ENCODE measurements at places on chromosomes 7 and 10.

DNA sequence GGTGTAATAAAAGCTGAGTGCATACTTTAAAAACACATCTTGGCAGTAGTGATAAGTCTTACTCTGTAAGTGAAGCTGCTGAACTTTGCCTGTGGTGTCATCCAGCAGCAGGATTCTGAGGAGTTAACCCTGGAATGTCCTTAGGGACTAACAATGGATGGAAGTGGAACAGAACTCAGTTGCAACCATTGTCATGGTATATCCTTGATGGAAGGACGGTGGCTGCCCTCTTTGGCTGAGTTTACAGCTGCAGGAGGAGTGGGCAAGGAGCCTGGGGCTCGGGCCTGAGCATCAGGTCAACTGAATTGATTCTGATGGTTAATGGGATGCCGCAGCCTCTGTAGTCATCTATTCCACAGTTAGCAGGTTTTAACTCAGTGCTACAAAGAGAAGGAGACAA lies 56.2 kb downstream of the MRC1 start:
- no peak for DNase-seq

DNA sequence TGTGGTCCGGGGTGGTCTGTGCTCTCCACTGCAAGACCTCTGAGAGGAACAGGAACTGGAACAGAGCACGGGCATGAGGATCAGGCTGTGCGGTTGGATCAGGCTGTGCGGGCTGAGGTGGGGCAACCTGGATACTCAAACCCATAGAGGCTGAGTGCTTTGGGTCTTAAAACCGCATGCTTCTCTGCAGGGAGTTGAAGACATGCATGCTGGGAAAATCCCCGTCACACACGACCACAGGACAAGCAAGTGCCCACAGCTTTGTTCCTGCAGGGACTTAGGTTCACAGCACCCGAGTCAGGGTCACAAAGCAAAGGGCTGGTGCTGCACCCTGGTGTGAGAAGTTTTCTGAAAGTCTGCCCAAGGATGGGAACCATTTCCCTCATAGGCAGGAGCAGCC lies 221.2 kb downstream of the ZMYND11 start:
- no peak for DNase-seq

DNA sequence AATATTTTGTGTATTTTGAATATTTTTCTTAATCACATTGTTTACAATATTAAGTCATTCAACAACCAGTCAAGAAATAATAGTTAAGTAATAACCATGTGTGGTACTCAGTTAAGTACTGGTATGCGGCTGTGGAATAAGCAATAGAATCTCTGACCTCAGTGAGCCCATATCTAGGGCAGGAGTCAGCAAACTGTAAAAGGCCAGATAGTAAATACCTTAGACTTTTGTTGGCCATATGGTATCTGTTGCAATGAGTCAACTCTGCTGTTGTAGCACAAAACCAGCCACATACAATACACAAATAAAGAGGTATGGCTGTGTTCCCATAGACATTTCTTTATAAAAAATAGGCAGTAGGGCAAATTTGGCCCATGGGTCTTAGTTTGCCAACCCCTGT lies 311.6 kb upstream of the SEMA3A start:
- no peak for DNase-seq

DNA sequence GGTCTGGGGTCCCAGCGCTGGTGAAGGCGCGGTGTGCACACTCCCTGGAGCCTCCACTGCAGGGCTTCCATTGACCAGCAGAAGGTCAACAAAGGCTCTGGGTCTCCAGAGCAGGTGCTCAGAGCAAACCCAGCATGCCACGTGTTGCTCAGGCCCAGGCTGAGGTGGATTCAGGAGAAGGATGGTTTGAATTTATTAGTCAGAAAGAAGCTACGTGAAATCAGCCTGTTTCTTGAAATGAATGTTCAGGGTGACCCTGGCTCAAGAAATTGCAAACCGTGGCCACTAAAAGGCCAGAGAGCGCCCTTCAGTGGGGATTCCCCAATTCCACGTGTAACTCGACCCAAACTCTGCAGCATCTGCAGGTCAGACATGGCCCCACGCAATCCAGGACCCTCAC lies 82.7 kb upstream of the PFKP start:
- DNase-seq = no peak

DNA sequence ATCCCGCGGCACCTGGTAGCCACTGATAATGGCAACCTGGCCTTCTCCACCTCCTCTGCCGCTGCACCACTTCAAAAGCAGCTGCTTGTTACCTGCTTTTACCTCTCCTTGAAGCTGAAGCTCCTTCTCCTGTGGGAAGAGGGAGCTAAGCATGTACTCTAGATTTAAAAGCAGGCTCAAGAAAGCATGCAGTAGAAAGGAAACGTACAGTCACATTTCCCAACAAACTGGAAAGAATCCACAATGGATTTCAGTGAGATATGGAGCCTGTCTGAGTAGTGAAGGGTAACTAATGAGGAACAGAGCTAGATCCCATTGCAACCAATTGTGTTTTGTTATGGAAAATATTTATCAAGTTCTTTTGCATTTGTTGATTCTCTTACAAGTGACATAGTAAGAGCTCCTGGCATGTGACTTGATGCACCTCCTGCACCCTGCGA lies 457.4 kb upstream of the GALNT17 start:
- DNase-seq = no peak

DNA sequence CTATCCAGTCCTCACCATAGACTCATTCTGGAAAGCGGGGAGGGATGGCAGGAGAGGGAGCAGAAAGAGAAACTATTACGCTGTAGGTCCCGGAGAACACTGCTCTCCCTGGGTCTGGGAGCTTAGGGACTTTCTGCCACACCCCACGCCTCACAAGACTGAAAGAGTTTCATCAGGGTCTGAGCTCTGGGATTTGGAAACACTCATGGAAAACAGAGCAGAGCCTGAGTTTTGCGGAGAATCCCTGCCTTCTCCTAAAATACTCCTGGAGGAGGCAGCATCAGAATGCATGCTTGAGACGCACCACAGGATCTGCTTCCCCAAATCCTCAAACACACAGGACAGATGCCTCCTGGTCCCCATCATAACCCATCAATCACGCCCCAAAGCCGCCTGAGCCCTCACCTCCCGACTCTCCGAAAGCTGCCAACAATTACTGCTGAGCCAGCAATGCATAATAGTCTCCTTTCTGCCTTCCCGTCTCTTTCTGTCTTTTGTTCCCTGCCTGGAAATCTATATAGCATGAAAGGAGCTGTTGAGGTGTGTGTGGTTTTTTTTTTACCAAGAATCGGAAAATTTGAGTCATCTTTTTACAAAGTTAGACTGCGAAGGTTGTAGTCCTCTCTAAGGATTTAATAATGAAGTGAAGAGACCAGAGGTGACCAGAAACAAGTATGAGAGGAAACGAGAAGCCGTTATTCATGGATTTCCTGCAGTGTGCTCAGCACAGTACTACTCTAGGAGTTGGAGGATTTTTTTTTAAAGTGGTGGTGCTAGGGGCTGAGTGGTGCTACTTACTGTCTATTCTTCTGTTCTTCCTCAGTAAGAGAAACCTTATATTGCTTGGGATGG lies 37.7 kb downstream of the ASB13 start:
- no peak for DNase-seq

DNA sequence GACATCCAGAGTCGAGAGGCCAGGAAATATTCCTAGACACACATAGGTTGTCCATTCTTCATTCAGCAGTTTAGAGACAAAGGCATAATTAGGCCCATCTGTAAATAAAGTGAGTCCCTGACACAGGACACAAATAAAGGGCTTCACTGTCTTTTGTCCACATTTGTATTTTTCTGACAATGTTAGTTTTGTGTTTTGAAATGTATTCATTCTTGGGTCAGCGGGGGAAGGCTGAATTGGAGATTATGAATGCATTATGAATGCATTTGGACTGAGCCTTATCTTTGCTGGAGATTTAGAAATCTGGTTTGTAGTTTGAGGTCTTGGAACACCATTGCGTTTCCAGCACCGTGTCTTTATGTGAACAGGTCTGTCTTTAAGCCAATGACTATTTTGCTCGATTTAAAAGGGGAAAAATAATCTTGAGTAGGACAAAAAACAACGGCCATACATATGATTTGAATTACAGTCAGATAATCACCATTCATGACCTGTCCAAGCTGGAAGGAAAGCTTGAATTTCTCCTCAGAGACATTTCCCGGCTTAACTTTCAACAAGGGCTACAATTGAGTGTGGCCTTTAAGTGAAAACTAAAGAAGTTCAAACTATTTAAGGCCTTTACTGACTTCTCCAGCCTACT lies 334.8 kb downstream of the WDR11 start:
- DNase-seq = no peak

DNA sequence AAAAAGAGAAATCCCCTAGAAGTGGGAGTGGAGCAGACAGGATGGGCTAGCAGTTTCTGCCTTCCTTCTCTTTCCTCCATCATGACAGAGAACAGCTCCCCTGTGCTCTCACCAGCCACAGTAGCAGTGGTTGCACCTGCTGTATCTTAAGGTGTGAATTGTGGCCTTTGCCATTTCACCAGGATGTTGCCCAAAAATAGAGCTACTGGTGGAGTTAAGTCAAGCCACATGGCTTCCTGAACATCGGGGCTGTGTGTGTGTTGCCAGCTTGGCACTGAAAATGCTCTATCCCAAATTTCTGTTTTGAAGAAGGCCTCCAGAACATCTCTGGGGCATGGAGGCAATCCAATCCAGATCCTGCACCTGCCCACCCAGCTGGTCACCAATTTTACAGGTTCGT lies 348.7 kb downstream of the EXOC4 start:
- no peak for DNase-seq

DNA sequence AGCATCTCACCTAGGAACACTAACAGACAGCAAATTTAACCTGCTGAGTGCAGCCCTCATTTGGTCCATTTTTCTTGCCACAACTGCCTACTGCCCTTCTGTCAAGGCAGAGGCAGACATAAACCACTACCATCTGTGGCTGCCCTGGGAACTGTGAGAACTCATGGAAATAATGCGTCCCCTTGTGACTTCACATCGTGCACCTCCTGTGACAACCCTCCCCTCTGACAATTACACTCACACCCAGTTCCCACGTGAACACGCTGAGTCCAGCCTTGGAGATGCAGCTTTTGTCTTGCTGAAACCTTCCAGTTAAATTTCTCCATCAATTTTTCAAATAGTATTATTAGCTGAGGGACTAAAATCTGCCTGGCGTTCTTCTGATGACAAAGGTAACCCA lies 193.1 kb upstream of the KLF14 start:
- no peak for DNase-seq

GRCh38 chr7:123622660-123623386 lies 21.2 kb downstream of the ASB15 start:
- DNase-seq = no peak

- no peak for DNase-seq
Measured at GRCh38 chr7:121069346-121070100, 81.0 kb downstream of the CPED1 start.

DNA sequence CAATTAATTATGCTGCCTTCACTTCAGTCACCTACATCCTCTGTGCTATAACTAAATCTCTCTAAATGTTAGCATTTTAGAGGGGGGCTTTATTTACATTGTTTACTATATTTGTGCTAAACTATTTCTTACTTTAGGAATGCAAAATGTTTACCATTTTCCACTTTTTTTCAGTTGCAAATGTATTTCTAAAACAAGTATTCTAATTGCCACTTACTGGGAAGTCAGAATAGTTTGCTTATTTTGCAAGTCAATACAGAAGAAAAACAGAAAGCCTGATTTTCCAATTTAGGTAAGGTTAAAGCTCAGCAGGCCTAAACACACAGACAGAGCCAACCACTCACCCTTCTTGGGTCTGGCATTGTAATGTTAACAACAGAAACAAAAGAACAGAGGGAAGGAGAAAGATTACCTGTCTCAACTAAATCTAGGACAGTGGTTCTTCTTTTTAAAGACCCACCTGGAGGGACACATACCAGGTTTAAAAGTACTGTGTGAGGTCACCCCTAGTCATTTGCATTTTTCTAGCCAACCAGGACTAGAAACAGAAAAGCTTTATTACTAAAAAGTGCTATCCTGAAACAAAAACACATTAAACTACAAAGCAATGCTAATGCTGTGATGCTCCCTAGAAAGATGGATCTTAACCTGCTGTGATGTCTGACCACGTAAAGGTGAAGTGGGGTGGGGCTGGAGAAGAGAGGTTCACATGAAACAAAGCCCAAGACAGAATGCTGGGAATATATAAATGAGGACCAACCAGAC lies 178.2 kb downstream of the SLC25A13 start:
- no peak for DNase-seq

DNA sequence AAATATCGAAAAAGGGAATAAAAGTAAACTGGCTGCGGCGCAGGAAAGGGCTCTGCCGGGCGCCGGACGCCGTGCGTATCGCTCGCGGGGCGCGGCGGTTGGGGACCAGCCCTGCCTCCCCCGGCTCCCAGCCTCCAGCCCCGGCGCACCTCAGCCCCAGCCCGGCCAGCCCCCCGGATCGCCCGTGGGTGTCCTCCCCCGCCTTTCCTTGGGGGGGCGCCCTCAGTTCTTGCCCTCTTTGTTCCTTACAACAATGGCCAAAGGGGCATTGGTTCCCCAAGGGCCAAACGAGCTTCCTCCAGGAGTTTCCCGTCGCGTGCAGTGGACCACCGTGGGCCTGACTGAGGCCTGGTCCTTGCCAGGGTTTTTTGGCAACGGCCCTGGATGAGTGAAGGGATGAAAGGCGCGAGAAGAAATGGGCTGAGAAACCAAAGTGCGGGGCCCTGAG lies 1.2 kb downstream of the MACROH2A2 start:
- no peak for DNase-seq

GRCh38 chr7:27940341-27940740 lies 200.4 kb downstream of the TAX1BP1 start:
- DNase-seq = no peak

DNA sequence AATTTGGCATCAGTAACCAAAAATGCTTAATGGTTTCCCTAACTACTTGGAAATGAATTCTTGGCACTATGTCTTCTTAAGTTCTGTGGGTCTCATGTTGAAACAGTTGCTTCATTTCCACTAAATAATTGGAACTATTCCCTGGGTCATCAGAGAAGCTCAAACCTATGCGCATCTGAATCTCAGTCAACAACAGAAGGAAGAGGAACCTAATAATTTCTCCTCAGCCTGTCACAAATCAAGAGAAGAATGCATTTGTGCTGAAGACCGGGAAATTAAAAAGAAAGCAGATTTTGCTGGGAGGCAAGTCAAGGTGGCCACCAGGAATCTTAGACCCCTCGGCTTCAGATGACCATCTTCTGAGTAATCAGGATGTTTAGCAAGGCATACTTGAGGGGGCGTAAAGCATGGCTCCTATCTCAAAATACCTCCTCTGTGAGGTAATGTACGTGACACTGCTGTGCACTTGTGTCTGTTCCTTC lies 41.4 kb downstream of the TOMM7 start:
- DNase-seq = no peak

DNA sequence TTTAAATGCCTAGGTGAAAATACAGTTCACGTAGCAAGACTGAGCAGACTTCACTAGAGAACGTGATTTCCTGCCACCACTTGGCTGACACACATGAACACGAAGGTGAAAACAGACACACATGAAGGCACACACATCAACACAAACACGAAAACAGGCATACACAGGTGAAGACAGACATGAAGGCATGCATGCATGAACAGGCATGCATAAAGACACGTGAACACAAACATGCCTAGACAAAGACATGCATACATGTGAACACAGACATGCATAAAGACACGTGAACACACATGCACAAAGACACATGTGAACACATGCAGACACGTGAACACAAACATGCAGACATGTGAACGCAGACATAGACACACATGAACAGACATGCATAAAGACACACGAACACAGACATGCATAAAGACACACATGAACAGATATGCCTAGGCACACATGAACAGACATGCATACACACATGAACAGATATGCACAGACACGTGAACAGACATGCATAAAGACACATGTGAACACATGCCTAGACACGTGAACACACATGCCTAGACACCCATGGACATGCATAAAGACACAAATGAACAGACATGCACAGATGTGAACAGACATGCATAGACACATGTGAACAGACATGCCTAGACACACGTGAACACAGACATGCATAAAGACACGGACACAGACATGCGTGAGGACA lies 243.1 kb downstream of the ZMYND11 start:
- DNase-seq = no peak

Measured in activated CD4-positive, alpha-beta T cell treated with anti-CD3 and anti-CD28 coated beads, Interleukin-2, amount 50 U/mL, for 4 hours (primary cell).